ENCODE measurements at places on chromosomes 11 and 22.

GRCh38 chr11:17734986-17735817 is 621 bp downstream of the KCNC1 start:
- DNase-seq = no peak

DNA sequence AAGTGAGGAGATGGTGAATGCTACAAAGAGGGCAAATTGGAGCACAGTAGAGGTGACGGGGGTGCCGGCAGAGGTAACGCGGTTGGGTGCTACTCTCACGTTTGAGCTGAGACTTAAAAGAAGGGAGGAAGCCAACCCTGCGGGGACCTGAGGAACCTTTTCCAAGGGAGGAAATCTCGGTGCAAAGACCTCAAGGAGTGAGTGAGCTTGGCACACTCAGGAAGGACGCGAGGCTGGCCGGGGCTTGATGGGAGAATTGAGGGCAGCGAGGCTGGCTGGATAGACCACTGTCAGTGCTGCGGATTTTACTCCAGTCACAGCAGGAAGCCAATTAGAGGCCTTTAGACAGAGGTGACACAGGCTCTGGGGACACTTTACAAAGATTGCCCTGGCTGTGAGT is 25.0 kb downstream of the TSKU start:
- no peak for DNase-seq

- no peak for DNase-seq
These were observed 77.8 kb upstream of the FSHB start for GRCh38 chr11:30153008-30153407.

GRCh38 chr11:99932684-99933083 is 754.4 kb upstream of the ARHGAP42 start:
- no peak for DNase-seq

GRCh38 chr11:94786264-94787126 is 18.3 kb downstream of the AMOTL1 start:
- DNase-seq = no peak

DNA sequence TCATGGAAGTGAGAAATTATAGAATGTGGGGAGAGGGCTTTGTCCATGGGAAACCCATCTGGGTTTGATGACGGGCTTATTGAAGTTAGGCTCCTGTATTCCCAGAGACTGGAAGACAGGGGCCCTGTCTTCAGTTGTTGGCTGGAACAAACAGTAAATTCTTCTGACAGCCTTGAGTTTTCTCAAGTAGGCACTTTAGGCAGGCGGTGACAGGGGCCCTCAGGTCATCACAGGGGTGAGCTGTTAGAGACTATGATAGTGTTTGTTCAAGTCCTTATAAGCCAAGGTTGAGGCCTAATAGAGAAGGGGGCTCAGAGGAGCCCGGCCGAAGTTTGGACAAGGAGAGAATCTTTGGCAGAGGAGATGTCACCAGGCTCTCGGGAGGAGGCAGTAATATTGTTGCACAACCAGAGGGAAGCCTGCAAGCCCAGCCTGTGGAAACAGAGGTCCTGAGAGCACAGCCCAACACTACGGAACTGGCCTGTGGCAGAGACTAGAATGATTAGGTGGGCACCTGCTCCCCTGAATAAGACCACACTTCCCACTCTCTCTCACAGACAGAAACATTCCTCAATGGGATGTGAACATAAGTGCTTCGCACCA is 20.2 kb upstream of the IL17RA start:
- DNase-seq = no peak

GRCh38 chr11:92410526-92410925 is 185.9 kb downstream of the FAT3 start:
- DNase-seq = no peak

DNA sequence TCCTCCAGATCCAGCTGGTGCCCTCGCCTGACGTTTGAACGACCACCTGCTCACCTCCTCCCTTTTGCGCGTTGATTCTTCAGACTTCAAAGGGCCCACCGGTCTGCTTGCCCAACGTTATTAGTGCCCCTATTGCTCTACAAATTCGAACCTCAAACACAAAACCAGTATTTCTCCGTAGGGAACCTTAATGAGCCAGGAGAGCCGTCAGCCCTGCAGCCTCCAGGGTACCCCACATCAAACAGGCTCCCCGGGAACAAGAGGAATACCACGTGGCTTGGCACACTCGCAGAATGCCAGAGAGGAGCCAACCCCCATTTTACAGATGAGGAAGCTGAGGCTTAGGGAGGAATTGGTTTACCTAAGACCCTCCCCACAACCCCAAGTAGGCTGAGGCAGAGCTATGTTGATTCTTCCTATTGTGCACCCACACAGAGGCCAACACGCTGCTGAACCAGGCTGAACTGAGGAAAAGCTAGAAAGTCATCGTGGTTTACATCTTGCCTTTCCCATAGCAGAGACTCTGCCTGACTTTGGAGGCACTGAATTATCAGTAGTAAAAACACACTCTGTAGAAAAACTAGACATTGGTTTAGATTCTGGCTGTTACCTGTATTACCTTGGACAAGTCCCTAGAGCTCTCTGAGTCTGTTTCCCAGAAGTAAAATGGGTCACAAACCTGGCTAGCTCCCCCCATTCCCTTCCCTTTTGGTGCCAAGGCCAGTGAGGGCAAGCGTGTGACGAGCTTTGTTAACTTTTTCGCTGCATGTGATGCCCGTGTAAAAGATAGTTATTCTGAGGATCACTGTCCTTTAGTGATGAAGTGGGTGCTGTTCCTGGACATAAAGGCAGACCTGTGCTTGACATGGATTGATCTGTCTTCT is 764 bp downstream of the TKFC start:
- DNase-seq = no peak

DNA sequence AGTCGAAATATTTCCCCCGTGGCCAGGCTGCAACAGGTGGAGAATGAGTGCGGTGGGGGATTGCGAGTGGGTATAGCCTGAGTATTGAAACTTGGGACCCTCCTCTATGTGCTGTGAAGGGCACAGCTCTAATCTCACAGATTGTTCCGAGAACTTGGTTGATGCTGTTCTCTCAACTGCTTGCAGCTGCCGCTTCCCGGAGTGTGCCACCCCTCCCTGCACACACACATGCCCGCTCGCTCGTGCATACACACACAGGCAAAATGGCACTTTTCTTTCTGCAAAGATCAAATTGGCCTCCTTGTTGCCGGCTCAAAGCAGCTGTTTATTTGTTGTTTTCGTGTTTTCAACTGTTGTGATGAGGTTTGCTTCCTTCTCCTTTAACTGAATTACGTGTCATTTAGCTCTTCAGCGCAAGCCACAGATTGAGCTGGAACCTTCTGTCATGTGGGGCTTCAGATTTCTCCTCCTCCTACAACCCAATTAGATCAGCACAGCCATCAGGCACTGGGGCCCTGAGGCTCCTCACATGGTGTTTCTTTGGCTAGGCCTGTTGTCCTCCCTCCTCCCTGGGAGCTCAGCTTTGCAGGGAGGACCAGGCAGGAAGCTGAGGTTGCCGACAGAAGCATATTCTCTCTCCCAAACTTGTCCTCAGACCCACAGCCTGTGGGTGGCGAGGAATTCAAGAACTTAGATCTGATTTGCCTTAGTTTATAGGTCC is 13.9 kb upstream of the B3GAT1 start:
- no peak for DNase-seq

GRCh38 chr11:116046127-116046526 is 541.9 kb upstream of the CADM1 start:
- no peak for DNase-seq
